Renal cortex interstitium (tissue), 15 donors: ENCODE measurements at places on chromosomes 6 and 20. TPM values are rescaled to one million over a fixed set of nuclear protein-coding genes. Genes with fewer than 3 reads are reported as not detected.

DNA sequence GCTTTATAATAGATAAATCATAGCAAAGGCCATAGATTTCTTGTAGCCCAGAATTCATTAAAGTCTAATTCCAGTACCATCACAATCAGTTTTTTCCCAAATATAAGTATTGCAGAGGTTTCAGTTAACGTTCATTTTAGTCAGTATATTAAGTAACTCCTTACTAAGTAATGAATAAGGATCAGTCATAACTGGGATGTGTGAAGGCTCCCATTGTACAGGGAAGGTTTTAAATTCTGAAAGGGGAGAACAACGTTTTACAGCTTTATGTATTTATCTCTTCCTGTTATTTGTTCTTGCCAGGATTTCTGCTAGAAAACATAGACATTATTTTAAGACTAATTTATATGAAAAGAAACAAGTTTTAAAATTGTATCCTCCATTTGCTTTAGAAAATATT is 215.5 kb upstream of the LAMP5 start:
- DNase-seq = no peak

- no peak for DNase-seq
These were observed 14.1 kb downstream of the C6orf141 start for GRCh38 chr6:49564552-49564951.

DNA sequence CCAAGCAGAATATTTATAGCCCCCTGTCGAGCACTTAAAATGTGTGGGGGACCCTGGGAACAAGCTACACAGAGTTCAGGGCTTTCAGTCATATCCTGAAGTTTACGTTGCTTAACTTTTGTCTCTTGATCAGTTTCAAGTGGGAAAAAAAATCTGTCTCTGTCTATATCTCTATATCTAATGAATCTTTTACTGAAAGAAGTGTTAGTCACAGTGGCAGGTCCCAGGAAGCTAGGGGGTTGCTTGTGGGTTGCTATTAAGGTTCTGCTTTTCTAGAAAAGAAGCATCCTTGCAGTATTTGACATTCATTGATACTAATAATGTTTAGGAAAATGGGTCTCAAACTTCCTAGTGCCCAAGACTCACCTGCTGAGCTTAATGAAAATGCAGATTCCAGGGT is 76.7 kb upstream of the CLDN20 start:
- no peak for DNase-seq

DNA sequence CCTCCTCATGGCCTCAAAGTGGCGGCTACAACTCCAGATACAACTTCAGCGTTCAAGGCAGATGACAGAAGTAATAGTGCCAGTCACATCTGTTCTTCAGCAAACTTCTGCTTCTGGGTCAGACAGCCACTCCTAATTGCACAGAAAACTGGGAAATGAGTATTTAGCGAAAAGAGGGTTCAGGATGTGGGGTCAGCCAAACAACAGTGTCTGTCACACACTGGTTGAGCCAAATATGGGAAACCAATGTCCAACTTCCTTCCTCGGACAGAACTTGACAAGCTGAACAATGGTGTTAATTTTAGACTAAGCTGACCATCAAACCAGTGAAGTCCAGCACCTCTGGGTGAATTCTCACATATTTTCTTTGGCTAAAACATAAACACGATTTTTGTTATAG is 22.1 kb downstream of the NUDT3 start:
- no peak for DNase-seq

- DNase-seq = no peak
These were observed 21.4 kb downstream of the BHLHE23 start for GRCh38 chr20:62985444-62985778.

DNA sequence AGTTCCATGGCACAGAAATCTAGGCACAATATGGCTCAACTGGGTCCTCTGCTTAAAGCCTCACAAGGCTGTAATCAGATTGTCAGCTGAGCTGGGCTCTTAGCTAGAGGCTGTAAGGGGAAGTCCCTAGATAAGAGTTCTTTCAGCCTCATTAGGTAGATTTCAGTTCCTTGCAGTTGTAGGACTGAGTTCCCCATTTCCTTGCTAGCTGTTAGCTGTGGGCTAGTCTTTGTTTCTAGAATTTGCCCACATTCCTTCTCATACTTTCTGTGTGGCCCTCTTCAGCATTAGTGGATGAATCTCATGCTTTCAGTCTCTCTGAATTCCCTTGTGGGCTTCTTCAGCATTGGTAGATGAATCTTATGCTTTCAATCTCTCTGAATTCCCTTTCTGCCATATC is 71.0 kb upstream of the MRAP2 start:
- no peak for DNase-seq

- no peak for DNase-seq
These were observed 5.8 kb downstream of the C6orf132 start for GRCh38 chr6:42136508-42137193.

GRCh38 chr20:32037929-32038328 is 14.1 kb upstream of the HCK start:
- DNase-seq = no peak

GRCh38 chr20:58783511-58784011 is 67.1 kb downstream of the GNAS-AS1 start:
- no peak for DNase-seq

DNA sequence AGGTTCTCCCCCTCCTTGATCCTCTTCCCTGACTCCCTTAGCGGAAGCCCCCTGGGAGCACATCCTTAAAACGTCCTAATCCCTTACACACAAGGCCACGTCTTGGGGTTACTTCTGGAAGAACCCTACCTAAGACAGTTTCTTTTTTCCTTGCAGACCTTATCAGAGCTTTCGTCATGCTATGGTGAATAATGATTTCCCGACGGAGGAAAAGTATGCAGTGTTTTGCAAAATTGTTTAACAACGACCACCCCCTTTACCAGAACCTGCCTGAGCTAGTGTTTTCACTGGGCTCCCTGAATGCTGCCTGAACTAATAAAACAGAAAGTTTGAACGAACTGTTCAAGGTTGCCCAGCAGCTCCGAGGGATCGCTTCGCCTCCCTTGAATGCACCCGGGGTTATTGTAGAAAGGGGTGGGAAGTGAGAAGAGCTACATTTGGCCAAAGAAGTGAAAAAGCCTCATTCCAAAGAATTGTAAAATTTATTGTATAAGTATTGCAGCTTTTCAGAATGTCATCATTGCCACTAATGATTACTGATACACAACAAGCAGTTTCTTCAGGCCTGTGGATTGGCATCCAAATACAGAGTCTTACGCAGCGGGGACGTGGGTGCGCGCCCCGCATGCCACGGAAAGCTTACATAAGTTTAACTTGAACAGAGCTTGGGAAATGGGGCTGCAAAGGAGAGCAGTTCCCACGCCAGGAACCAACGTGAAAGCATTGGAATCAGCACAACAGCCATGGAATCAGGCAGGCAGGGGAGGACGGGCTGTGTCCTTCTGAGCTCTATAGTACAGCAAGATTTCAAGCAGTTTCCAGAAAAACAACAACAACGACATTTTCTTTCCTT is 27.9 kb upstream of the ZBP1 start:
- no peak for DNase-seq

DNA sequence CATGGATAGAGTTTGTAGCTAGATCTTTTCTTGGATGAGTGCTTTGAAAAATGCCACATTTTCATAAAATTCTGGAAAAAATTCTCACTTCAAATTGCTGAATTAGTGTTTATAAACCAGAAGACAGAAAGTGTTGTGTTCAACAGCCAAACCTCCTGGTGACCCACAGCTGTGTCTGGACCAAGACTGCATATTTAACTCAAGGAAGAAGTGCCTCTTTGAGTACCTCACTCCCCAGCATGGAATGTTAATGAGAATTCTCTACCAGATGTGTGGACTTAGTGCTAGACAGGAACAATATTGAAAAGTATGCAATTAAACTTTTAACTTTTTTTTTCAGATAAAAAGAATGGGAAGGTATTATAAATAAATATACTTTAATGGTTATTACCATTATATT is 609.3 kb downstream of the COL12A1 start:
- no peak for DNase-seq

DNA sequence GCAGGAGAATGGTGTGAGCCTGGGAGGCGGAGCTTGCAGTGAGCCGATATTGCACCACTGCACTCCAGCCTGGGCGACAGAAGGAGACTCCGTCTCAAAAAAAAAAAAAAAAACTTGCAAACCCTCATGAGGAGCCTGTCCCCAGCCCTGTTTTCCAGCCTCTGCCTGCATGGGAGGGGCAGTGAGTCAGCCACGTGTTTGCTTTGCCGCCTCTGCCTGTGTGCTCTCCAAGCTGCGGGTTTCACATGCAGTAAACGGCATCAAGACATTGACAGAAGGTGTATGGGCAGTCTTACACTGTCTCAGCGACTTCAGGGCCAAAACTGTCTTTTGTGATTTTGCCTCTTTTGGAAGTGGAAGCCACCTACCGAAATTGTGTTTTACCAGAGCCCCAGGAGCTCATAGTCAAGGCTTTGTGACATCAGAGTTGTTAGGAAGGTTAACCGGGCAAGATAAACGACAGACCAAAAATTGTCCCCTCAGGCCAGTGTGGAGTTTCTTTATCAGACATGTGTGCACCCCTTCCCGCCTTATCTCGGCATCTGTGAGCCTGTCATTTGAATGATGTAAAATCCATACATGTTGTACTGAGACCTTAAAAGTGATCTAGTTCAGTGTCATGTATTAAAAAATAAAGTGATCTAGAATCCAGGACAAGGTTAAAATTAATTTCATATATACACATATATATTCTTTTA is 52.9 kb downstream of the RPP40 start:
- no peak for DNase-seq

- DNase-seq = no peak
These were observed 194.6 kb upstream of the KCNG1 start for GRCh38 chr20:51217347-51218045.

- DNase-seq = no peak
These were observed 174.5 kb upstream of the SNX9 start for GRCh38 chr6:157648561-157648960.

DNA sequence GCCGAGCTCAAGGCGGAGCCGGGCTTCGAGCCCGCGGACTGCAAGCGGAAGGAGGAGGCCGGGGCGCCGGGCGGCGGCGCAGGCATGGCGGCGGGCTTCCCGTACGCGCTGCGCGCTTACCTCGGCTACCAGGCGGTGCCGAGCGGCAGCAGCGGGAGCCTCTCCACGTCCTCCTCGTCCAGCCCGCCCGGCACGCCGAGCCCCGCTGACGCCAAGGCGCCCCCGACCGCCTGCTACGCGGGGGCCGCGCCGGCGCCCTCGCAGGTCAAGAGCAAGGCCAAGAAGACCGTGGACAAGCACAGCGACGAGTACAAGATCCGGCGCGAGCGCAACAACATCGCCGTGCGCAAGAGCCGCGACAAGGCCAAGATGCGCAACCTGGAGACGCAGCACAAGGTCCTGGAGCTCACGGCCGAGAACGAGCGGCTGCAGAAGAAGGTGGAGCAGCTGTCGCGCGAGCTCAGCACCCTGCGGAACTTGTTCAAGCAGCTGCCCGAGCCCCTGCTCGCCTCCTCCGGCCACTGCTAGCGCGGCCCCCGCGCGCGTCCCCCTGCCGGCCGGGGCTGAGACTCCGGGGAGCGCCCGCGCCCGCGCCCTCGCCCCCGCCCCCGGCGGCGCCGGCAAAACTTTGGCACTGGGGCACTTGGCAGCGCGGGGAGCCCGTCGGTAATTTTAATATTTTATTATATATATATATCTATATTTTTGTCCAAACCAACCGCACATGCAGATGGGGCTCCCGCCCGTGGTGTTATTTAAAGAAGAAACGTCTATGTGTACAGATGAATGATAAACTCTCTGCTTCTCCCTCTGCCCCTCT is 1.1 kb downstream of the CEBPB start:
- peak; percentile 44 for DNase-seq

DNA sequence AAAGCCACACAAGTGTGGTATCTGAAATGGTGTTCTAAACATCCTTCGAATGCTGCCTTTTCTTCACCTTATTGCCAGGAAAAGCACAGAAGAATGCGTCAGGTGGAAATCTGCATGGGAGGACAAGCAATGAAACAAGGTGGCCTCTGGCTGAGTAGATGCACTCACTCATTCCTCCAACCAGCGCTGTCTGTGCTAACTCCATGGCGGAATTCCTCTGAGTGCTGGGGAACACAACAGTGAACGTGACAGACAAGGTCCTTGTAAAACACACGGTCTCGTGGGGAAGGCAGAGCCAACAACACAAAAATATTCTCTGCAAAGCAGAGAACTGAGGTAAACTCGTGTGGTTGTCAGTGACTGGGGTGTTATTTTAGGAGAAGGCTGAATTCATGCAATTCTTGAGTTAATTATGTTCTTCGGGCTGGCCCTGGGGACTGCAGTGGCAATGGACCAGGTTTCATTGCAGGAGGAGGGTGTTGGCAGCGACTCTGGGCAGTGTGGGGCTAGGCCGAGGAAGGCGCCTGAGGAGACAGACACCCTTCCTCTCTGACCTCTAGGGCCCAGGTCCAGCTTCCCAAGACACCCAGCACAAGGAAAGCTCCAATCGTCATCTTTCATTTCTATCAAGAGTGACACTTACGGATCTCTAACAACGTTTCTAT is 339.7 kb downstream of the PRKN start:
- no peak for DNase-seq

DNA sequence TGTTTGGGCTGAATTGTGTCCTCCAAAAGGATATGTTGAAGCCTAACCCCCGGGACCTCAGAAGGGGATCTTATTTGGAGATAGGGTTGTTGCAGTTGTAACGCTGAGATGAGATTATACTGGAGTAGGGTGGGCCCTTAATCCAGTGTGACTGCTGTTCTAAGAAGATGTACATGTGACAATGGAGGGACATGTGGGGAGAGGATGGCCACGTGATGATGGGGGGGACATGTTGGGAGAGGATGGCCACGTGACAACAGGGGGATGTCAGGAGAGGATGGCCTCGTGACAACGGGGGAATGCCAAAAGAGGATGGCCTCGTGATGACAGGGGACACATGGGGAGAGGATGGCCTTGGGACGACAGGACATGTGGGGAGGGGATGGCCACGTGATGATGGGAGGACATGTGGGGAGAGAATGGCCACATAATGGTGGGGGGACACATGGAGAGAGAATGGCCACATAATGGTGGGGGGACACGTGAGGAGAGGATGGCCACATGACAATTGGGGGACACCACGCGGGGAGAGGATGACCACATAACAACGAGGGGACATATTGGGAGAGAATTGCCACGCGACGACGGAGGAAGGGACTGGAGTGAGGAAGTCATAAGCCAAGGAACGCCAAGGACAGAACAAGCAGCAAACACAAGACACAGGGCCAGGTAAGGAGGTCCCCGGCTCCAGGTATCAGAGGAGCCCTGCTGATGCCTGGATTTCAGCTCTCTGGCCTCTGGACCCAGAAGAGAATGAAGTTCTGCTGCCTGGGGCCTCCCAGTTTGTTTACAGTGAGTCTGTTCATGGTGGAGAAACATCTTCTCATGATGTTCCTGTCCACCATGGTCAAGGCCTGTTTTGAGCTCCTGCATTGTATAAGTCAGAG is 29.2 kb downstream of the SYNJ2 start:
- DNase-seq = no peak

GRCh38 chr20:2762578-2763131 is 37.8 kb downstream of the CPXM1 start:
- DNase-seq = no peak

The LY6G6D gene
- polyA plus RNA-seq = not detected

The SLC32A1 gene
- polyA plus RNA-seq = 2.2 TPM

The CITED2 gene
- 192 TPM for polyA plus RNA-seq

The EFHC1 gene
- polyA plus RNA-seq = 50.8 TPM

The PPP1R3G gene
- 1.6 TPM for polyA plus RNA-seq

The GPLD1 gene
- polyA plus RNA-seq = 3.7 TPM

The DSN1 gene
- 19.5 TPM for polyA plus RNA-seq

The SAMD10 gene
- polyA plus RNA-seq = 9.9 TPM

The SLC22A7 gene
- 0.81 TPM for polyA plus RNA-seq

The FRK gene
- 4.9 TPM for polyA plus RNA-seq

The EYA2 gene
- polyA plus RNA-seq = 0.95 TPM

The SAMD5 gene
- 16.9 TPM for polyA plus RNA-seq

The TNFRSF6B gene
- 2.0 TPM for polyA plus RNA-seq

The CDK19 gene
- polyA plus RNA-seq = 42.6 TPM

The PDRG1 gene
- 20.0 TPM for polyA plus RNA-seq
